ENCODE measurements at places on chromosomes 7 and 10. TPM values are rescaled to one million over a fixed set of nuclear protein-coding genes. Genes with fewer than 3 reads are reported as not detected.

The AKR1B15 gene
- 5.5 TPM for total RNA-seq

The ZNF786 gene
- total RNA-seq, result 6.9 TPM

The SPDYE1 gene
- total RNA-seq, result not detected

The ADAM22 gene
- total RNA-seq, result 6.1 TPM

GRCh38 chr10:32051926-32052325 is 4.3 kb downstream of the KIF5B start:
- DNase-seq, result no peak

DNA sequence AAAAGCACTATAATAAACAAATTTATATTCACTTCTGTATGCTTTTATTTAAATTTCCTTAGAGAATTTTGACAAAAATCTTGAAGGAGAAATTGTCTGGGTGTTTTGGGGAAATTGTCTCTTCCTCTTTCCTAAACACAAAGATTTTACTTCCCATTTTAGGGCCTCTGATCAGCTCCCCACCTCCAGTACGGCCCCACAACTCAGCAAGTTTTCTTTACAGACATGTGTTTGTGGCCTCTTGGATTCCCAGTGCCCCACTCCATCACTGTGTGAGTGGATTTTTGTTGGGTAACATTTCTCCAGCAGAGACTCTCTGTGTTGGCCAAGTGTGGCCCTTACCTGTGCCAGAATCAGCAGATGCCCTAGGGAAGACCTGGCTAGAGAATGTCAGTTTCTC is 182.8 kb upstream of the CDC14C start:
- DNase-seq, result no peak

DNA sequence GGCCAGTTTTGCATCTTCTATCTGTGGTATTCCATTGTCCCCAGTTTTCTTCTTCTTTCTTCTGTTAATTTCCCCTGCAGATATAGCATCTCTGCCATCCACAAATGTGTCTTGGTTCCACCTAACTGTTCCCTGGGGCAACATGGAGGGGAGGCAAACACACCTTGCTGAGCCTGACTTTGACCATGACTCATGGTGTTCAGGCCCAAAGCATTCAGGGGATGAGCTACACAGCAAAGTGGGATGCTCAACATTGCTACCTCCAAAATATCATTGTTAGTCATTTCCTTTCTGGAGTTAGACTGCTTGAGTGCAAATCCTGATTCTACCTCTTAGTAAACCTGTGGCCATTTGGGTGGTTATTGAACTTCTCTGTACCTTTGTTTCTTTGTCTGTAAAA is 542.7 kb downstream of the LRMDA start:
- DNase-seq, result no peak

GRCh38 chr10:18501198-18501597 is 150.2 kb downstream of the NSUN6 start:
- no peak for DNase-seq

- no peak for DNase-seq
These were observed 66.4 kb downstream of the EXOC6 start for GRCh38 chr10:92914478-92915325.

DNA sequence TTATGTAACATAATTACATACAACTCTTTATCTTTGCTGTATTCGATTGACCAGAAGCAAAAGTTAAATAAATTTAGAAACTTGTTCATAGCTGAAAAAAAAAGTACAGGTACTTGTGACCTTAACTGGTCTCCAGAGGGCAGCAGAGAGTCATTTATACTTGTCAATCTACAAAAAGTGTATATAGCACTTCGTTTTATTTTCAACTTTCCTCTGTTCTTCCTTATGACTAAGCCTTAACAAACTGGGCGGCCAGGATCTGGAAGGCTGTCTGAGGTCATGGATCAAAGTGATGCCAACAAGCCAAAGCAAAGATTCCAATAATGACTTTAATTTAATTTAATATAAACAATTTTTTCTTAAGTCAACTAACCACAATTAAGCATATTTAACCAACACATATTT is 29.8 kb downstream of the C10orf67 start:
- peak; percentile 24 for DNase-seq

- DNase-seq, result no peak
These were observed 210.3 kb upstream of the TCF7L2 start for GRCh38 chr10:112739592-112740353.

DNA sequence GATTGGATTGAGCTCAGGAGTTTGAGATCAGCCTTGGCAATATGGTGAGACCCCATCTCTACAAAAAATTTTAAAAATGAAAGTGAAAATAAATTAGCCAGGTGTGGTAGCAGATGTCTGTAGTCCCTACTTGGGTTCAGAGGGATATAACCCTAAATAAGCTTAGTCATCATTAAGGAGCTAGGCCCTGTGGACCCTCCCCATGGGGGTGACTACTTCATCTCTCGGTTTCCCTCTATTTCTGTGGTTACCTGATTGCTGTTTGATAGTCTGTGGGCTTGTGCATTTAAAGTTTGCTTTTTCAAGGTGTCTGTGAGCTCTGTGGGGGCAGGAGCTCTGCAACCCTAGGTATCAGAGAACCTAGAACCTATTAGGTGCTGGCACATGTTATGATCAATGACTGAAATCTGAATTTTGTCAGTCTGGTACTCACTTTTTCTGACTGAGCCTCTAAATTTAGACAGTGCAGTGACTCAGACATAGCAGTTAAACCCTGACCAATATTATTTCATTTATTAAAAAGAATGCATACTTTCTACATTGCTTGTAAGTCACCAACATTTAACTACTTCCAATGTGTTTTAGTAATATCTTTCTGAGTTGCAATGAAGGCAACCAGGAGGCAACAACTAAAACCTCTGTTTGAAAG is 8.1 kb upstream of the CUZD1 start:
- DNase-seq, result no peak

All from tibial nerve (tissue), 4 donors.